Progenitor cell of endocrine pancreas (in vitro differentiated cells): ENCODE measurements at places on chromosomes 1 and 21.

GRCh38 chr1:154748405-154748775, 121.7 kb downstream of the KCNN3 start:
- no peak for DNase-seq

DNA sequence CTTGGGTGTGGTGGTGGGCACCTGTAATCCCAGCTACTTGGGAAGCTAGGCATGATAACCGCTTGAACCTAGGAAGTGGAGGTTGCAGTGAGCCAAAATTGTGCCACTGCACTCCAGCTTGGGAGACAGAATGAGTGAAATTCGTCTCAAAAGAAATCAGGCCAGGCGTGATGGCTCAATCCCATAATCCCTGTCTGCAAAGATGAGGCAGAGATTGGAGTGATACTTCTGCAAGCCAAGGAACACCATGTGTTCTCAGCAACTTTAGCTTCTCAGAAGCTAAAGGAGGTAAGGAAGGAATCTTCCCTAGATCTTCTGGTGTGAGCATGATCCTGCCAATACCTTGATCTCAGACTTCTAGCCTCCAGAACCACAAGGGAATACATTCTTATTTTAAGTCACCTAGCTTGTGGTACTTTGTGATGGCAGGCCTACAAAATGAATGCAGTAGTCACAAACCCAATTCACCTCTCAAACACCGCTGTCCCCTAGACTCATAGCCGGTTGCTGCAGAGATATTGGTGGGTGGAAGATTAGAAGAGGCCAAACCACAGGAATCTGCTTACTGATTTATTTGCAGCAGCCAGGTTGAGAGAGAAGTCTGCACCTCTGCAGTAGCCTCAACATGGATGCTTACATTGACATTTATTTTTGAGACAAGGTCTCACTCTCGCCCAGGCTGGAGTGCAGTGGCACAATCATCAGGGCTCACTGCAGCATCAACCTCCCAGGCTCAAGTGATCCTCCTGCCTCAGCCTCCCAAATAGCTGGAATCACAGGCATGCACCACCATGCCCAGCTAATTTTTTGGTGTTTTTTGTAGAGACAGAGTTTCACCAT, 18.6 kb downstream of the L1TD1 start:
- DNase-seq: no peak

GRCh38 chr1:180440335-180440734, 62.0 kb downstream of the ACBD6 start:
- DNase-seq: no peak

DNA sequence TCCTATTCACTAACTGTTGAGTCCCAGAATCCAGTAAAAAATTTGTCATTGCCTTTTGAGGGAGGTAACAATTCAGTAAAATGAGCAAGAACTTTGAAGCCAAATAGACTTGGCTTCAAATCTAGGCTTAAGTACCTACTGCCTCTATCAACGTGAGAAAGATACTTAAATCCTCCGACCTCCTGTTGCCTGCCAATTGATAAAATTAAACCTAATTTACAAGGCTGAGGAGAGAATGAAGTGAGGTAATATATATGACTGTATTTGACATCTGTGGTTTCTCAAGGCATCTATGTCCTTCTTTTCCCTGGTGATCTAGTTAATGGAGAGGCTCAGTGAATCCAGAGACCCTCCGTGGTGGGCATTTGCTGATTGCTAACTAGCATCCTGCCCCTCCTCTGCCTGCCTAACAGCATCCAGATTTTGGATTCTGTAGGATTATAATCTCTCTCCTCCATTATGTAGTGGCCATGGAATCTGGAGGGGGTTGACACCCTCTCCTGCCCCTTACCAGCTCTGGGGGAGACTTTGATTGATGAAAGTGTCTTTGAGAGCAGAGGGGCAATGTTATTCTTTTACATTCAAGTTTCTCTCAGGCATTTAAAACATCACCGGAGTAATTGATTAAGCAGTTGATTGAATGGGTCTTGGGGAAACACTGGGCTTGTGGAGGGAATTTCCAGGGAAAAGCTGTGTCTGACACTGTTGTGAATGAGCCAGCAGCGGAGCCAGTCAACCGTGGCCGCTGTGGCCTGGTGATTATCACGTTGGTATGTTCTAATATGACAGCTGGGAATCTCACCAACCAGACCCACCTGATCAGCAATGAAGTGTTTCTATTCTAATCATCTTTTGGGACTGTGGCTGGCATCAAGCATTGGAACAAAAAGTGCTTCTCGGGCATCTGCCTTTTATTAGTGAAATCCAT, 140.7 kb upstream of the FAM78B start:
- DNase-seq: no peak

GRCh38 chr21:23804866-23805265, 1802.4 kb downstream of the MRPL39 start:
- no peak for DNase-seq
